ENCODE measurements at places on chromosomes 16 and 17. TPM values are rescaled to one million over a fixed set of nuclear protein-coding genes. Genes with fewer than 3 reads are reported as not detected.

DNA sequence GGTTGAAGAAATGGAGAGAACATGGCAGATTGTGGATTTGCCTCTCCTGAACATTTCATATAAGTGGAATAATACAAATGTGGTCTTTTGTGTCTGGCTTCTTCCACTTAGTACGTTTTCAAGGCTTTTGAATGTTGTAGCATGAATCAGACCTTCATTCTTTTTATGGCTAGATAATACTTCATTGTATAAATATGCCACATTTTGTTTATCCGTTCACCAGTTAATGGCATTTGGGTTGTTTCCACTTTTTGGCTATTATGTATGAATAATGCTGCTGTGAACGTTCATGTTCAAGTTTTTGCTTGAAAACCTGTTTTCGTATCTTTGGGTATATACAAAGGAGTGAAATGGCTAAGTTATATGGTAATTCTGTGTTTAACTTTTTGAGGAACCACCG is 130.4 kb downstream of the TANC2 start:
- DNase-seq, result no peak
- no peaks in the 10 kb centered on the region for H3K36me3 ChIP-seq
- no peak overlapping the region for H3K27ac ChIP-seq

DNA sequence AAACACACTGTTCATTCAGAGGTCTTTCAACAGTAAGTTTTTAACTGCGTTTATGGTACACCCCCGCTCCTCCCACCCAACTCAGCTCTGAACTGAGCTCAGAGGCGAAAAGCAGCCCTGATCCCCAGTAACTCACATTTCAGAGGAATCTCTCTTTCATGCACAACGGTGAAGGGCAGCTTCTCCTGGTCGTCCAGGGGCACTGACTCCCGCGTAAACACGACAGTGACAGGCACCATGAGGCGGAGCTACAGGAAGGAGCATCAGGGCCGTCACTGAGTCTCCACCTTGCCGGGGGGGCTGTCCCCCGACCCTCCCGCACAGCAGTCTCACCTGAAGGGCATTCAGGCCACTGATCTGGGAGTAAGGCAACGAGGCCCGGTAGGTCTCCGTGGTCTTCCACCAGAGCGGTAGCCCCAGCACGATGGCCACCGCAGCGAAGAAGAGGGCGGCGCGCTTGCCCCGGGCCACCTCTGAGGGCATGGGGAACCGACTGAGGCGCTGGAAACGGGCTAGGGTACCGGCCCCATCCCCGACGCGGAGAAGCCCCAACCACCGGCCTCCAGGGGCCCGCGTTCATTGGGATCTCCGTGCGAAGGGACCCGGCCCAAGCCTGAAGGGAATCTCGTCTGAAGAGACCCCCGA is 486 bp downstream of the PIGS start:
- peak overlapping the region; percentile 90 for H3K4me3 ChIP-seq
- peak overlapping the region; percentile 86 for H3K27ac ChIP-seq
- DNase-seq, result peak; percentile 62

GRCh38 chr17:74008196-74008595 is 195.3 kb upstream of the RPL38 start:
- H3K4me1 ChIP-seq, result peaks cover 29% of the 10 kb centered on the region
- no peaks in the 10 kb centered on the region for H3K36me3 ChIP-seq
- DNase-seq, result peak; percentile 43
- H3K27ac ChIP-seq, result no peak overlapping the region
- H3K27me3 ChIP-seq, result peaks cover 7% of the 10 kb centered on the region
- no peak overlapping the region for H3K4me3 ChIP-seq

DNA sequence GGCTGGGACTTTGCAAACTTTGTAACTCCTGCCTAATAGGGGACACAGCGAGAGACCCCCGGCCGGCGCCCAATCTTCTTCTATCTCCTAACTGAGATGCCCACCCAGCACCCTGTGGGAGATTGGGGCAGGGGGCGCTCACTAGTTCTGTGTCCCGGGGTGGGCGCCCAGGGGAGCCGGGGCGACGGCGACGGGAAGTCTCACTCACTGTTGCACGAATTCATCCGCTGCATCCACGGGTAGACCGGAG is 3.9 kb upstream of the HOXB5 start:
- H3K4me3 ChIP-seq, result peak overlapping the region; percentile 85
- no peaks in the 10 kb centered on the region for H3K36me3 ChIP-seq
- no peak overlapping the region for H3K27ac ChIP-seq
- DNase-seq, result no peak
- peaks cover 47% of the 10 kb centered on the region for H3K4me1 ChIP-seq

DNA sequence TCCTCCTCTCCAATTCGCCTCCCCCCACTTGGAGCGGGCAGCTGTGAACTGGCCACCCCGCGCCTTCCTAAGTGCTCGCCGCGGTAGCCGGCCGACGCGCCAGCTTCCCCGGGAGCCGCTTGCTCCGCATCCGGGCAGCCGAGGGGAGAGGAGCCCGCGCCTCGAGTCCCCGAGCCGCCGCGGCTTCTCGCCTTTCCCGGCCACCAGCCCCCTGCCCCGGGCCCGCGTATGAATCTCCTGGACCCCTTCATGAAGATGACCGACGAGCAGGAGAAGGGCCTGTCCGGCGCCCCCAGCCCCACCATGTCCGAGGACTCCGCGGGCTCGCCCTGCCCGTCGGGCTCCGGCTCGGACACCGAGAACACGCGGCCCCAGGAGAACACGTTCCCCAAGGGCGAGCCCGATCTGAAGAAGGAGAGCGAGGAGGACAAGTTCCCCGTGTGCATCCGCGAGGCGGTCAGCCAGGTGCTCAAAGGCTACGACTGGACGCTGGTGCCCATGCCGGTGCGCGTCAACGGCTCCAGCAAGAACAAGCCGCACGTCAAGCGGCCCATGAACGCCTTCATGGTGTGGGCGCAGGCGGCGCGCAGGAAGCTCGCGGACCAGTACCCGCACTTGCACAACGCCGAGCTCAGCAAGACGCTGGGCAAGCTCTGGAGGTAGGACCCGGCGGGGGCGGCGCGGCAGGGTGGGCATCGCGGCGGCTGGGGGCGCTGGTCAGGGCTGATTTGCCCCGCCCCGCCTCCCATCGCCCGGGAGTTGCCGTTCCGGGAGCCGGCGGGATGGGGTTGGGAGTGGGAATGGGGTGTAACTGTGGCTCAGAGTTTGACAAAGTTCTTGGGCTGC is 567 bp downstream of the SOX9 start:
- no peak for DNase-seq
- H3K27me3 ChIP-seq, result peaks cover 70% of the 10 kb centered on the region
- H3K4me1 ChIP-seq, result peaks cover 13% of the 10 kb centered on the region
- peak overlapping the region; percentile 40 for H3K4me3 ChIP-seq
- H3K36me3 ChIP-seq, result peaks cover 8% of the 10 kb centered on the region

DNA sequence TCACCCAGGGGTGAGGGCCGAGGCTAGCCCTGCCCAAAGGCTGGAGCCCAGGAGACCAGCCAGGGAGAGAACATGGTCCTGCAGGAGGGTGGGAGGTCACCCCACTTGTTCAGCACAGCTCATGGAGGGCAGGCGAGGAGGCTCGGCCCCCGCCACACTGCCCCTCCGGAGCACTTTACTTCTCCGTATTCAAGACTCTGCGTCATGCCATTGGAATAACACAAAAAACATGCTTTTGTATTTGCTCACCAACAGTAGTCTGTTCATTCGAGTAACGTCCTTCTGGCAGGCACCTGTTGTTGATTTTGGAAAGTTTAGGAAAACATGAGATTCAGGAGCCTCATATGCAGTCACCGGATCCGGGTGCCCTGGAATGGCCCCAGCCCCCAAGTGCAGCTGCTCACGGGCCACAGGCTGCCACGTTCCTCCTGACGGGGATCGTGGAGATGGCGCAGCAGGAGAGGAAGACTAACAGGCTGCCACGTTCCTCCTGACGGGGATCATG is 81.1 kb upstream of the DNAH17 start:
- no peaks in the 10 kb centered on the region for H3K27me3 ChIP-seq
- H3K27ac ChIP-seq, result no peak overlapping the region
- H3K36me3 ChIP-seq, result no peaks in the 10 kb centered on the region
- no peak for DNase-seq
- no peaks in the 10 kb centered on the region for H3K4me1 ChIP-seq
- H3K4me3 ChIP-seq, result no peak overlapping the region

DNA sequence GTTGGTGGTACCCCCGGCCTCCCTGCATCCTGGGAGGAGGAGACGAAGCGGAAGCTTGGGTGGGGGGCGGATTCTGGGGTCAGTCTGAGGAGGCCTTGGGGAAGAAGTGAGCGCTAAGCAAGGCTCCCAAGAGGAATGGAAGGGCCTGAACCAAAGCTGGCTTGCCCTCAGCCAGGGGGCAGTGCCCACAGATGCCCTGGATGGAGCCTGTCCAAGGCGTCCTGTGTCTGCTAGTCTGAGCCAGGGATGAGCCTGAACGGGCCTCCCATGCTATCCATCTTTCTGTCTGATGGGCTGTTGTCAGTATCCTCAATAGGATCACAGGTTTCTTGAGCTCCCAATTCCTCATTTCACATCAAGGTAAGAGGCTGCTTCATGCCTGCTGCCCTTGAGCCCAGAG is 122.3 kb upstream of the LHX1 start:
- no peaks in the 10 kb centered on the region for H3K36me3 ChIP-seq
- peaks cover 58% of the 10 kb centered on the region for H3K27me3 ChIP-seq
- H3K4me3 ChIP-seq, result no peak overlapping the region
- no peaks in the 10 kb centered on the region for H3K4me1 ChIP-seq
- no peak overlapping the region for H3K27ac ChIP-seq
- no peak for DNase-seq

DNA sequence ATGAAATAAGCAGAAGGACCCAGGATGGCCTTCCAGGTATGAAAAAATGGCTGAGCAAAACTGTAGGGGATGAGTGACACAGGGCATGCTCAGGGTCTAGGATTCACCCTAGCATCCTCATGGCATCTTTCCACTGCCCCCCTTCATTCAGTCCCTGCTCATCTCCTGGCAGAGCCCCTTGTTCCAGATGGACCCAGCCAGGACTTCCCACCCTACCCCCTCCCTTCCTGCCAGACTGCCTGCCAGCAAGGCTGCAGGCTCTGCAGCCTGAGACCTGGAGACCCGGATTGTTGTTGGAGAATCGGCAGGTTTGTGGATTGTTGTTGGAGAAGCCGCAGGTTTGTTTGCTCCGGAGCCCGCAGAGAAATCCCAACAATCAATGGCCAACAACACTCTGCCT is 6.6 kb downstream of the SEZ6 start:
- H3K36me3 ChIP-seq, result no peaks in the 10 kb centered on the region
- H3K27me3 ChIP-seq, result peaks cover 23% of the 10 kb centered on the region

DNA sequence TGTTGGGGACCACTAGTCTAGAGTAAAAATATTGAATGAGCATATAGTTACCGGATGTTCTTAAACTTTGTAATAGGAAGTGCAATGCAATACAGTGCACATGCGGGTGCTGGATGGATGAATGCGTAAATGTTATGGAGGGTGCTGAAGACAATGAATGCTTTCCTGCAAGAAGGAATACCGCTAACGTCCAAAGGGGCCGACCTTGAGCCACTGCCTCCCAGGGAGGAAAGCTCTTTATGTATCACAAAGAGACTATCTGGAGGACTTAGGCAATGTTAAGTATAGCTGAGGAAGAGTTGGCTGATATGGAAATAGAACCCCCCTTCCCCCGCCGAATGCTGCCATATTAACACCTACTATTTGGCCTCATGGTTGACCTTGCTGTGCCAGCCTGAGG is 27.5 kb upstream of the SHCBP1 start:
- H3K27me3 ChIP-seq, result no peaks in the 10 kb centered on the region
- no peak overlapping the region for H3K4me3 ChIP-seq
- H3K4me1 ChIP-seq, result no peaks in the 10 kb centered on the region
- no peak for DNase-seq

- H3K27me3 ChIP-seq, result no peaks in the 10 kb centered on the region
- H3K4me1 ChIP-seq, result peaks cover 28% of the 10 kb centered on the region
- no peak overlapping the region for H3K27ac ChIP-seq
- H3K36me3 ChIP-seq, result peaks cover 6% of the 10 kb centered on the region
- no peak overlapping the region for H3K4me3 ChIP-seq
- no peak for DNase-seq
Observed at GRCh38 chr17:79002796-79003593, 6.6 kb downstream of the CANT1 start.

The CHST4 gene
- total RNA-seq, result not detected

The HAS3 gene
- total RNA-seq, result 1.2 TPM

The BAHCC1 gene
- total RNA-seq, result 0.14 TPM

Measured in activated T-cell treated with anti-CD3 and anti-CD28 coated beads, Interleukin-2, amount 50 U/mL, for 72 hours (primary cell).